ENCODE measurements at places on chromosomes 2 and 18.
A peak's percentile ranks its signal among the peaks of the same experiment; 100 is the strongest.

DNA sequence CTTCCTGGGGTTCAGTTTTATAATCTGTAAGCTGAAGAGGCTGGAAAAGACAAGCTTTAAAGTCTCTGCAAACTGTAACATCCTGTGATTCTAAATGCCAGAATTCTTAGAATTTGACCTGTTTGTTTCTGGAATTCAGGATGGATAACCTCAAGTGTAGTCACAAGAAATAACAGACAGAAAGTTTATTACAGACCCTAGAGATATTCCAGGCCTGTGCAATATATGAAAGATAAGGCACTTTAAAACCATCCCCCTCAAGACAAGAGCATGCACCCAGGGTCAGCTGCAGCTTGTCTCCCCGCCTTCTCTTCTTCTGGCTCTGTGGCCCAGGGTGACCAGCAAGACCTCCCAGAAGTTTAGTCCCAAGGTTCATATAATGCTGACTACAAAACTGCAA is 298.7 kb upstream of the ACVR2A start:
- no peak for DNase-seq

DNA sequence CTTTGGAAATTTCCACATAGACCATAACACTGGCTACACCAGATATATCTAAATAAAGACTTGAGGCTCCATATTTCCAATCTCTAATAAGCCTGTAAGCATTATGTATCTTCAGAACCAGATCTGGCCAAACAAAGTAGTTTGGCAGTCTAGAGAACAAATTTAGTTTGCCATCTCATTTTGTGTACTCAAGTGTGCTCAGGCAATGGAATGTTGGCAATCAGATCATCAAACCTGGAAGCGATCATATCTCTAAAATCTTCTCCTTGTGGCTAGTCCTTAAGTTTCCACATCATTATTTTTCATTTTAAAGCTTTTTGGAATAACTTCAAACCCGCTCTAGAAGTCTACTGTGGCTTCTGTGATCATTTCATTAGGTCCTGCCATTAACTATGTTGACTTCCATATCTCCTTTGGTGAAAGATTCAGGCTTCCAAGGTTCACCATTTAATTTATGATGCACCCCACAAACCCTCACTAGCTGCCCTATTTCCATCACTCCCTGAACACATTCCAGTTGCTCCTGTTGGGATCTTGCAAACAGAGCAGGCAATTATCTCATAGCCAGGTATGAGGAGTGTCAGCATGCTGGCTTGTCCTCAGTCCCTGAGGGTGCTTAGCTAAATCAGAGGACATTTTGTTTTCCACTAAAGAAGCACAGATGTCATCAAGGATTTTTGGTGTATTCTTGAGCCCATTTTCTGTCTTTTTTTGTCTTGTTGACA is 46.2 kb downstream of the WDR75 start:
- DNase-seq, result no peak

DNA sequence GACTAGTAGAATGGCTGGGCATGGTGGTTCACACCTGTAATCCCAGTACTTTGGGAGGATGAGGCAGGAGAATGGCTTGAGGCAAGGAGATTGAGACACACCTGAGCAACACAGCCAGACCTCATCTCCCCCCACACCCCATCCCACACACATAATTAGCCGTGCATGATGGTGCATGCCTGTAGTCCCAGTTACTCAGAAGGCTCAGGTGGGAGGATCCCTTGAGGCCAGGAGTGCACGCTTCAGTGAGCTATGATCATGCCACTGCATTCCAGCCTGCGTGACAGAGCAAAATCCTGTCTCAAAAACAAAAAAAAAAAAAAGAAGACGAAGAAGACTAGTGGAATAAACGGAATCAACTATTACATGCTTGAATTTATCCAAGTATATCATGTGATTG is 150.0 kb downstream of the STK39 start:
- DNase-seq, result no peak

GRCh38 chr2:216426938-216427337 is 14.7 kb downstream of the SMARCAL1 start:
- peak; percentile 35 for DNase-seq

DNA sequence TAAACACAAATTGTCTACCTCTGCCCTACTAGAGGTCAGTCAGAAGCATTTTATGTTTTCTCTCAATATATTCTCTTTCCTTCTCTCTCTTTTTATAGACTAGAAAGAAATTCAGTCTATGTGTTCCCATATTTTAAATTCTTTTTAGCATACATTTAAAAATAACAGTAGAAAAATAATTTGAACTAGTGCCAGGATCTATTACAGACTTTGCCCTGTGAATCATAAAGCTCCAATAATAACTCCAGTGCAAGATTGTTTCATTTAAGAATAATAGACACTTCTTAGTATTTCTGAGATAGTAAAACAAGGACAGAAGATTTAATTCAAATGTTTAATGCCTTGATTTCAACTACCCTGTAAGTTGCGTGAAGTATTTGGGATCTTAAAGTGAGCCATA is 60.1 kb downstream of the ITGB6 start:
- DNase-seq, result peak; percentile 41

DNA sequence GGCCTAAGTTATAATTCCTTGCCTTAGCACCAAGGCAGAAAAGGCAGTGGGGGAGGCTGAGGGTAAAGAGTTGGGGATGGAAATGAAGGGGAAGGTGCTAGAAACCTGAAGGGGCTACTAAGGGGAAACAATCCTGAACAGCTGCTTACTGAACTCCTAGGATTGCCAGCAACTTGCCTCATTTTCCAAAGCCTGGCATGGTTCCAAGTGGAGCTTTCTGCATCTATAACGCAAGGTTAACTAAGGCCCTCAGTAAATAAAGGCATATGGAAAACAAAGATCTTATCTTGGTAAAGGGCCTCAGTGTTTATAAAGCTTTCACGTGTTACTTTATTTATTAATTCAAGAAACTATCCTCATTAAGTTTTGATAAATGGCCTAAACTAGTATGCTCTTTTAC is 10.9 kb downstream of the MEP1B start:
- no peak for DNase-seq

GRCh38 chr2:112835536-112836162 is 930 bp downstream of the IL1B start:
- DNase-seq, result no peak

DNA sequence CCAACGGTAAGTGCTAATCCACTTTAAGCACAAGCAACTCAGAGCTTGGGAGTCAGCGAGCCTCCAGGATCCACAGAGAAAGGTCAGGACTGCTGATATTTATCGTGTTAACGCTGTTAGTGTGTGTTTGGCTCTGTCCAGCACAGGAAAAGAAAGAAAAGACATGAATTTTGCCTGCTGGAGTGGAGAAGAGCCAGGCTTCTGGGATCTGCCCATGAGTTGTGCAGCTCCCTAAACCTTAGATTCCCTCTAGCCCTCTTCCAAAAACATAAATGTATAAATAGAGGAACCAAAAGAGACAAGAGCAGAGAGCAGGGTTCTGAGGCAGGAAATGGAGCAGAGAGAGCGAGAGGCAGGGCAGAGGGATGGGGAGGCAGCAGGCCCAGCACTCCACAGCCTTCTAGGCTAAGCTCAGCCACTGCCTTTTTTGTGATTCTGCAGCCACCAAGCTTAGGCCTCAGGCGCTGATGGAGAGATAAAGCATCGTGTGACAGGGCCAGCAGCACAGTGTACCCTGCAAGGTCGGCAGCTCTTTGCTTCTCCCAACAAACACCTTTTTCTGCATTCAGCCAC is 14.5 kb upstream of the MAT2A start:
- no peak for DNase-seq

- DNase-seq, result no peak
Observed at GRCh38 chr18:8176109-8176508, 433.1 kb upstream of the RAB12 start.

- no peak for DNase-seq
Observed at GRCh38 chr2:26562811-26563645, 78.1 kb downstream of the CIB4 start.

- no peak for DNase-seq
Observed at GRCh38 chr2:197145471-197146056, 165.0 kb downstream of the ANKRD44 start.

DNA sequence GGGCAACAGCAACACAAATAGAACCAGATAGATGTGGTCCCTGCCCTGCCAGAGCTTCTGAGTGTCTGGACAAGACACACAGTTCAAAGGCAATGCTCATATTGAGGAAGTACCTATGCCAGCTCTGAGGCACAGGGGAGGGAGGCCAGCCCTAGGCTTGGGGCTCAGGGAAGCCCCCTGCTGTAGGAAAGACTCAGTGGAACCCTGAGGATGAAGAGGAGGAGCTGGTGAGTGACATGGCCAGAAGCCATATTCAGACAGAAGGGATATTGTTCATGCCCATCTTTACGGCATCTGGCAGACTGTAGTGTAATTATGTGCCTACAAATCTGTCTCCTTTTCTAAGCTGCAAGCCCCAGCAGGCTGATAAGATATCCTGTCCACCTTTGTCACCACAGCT is 8.8 kb downstream of the SIGLEC15 start:
- no peak for DNase-seq

- no peak for DNase-seq
Observed at GRCh38 chr2:230323385-230324106, 3.4 kb upstream of the SP140L start.

DNA sequence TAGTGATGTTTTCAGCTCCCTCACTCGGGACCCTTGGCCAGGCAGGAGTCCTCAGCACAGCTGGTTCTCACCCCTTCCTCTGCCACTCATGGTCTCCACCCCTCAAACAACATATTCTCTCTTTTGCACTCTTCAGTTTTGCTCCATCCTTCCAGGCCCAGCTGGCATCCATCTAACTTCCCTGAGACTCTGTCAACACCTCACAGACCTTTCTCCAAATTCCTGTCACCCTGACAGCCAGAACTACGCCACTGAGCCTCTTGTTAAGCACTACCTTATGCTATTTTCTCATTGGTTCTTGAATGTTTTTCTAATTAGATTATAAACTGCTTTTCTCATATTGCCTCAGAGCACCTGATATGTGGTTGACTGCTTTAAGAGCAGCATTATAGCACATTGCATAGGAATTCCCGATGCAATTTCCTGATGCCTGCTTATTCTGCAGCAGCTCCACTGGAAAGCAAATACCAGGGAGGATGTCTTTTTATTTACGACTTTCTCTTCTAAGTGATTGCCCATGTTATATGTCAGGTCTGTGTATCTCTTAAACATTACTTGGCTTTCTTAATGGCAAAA is 12.4 kb upstream of the INO80C start:
- no peak for DNase-seq

- DNase-seq, result no peak
Observed at GRCh38 chr2:114010001-114010400, 120.1 kb downstream of the ACTR3 start.

- DNase-seq, result no peak
Observed at GRCh38 chr18:75010689-75011088, 198.2 kb downstream of the PTGR3 start.

- DNase-seq, result no peak
Observed at GRCh38 chr18:48643262-48643661, 104.4 kb downstream of the CTIF start.

DNA sequence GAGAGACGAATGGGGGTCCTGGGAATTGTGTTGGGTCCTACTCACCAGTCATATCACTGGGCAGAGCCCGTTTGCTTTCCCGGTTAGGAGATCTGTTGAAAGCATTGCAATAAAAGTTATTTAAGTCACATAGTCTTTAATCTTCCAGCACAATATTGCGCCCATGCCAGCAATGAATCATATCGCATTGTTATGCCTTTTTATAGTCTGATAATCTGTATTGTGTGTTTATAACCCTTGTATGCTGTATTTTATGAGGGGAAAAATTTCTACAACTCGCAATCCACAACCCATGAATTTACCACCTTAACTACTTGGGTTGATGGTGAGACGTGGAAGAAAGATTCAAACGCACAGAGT is 211.9 kb upstream of the SMIM21 start:
- no peak for DNase-seq

- DNase-seq, result no peak
Observed at GRCh38 chr2:199206536-199206935, 251.2 kb downstream of the SATB2 start.

DNA sequence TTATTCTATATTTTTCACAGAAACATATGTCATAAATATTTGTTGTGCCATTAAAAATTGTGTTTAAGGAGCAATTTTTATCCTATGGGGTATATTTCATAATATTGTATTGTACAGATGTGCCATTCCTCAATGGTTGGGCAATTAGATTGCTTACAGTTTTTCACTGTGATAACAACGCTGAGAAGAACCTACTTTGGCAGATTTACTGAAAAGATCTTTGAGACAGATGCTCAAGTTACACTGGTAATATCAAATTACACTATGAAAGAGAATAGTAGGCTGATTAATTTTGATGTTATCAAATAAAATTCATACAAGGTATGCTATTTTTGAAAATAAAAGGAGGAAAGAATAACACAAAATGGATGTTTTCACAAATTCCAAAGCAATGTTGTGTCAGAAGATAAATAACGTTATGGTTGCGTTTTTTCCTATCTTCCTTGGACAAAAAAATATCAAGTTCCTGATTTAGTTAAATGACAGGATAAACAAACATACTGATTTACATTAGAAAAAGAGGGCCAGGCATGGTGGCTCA is 335.1 kb upstream of the ZNF521 start:
- DNase-seq, result no peak

GRCh38 chr18:43877616-43878321 is 600.5 kb upstream of the SYT4 start:
- DNase-seq, result no peak

DNA sequence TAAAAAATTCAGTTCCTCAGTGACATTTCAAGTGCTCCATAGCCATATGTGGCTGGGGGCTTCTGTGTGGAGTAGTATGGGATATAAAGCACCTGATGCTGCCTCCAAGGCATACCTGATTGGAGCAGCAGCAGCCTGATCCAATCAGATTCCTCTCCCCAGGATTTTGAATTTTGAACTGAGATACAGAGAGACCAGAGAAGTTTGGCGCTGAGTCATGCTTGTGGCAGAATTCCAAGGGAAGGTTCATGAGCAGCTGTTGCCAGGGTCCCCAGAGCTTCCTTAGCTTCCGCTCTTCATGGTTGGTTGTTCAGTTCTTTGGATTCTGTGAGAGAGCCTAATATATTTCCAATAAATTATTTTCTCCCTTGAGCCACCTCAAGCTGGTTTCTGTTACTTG is 29.0 kb upstream of the CFAP36 start:
- DNase-seq, result peak; percentile 44

- no peak for DNase-seq
Observed at GRCh38 chr18:49628881-49629795, 67.3 kb downstream of the LIPG start.

- no peak for DNase-seq
Observed at GRCh38 chr2:117360586-117360985, 453.9 kb upstream of the DDX18 start.

DNA sequence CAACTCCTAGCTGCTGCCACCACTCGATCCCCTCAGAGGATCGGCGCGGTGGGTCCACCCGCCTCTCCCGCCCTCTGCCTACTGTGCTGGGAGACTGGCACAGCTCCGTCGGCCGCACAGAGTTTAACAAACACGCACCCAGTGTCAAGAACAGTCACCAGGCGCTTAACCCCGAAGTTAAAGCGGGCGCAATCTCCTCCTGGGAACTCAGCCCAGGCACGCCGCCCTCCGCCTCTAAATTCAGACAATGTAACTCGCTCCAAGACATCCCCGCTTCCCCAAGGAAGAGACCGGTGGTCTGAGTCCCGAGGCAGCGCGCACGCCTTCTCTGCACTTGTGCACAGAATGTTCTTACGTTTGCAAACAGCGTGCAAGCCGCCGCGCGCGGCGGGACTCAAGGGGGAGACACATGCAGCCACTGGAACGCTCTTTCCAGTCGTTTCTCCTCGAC is 533 bp downstream of the CXCR4 start:
- DNase-seq, result no peak

Data from HCEC 1CT (cell line).